Posterior vena cava (tissue), 2 donors: ENCODE measurements at places on chromosomes 7 and 10. TPM values are rescaled to one million over a fixed set of nuclear protein-coding genes. Genes with fewer than 3 reads are reported as not detected.

DNA sequence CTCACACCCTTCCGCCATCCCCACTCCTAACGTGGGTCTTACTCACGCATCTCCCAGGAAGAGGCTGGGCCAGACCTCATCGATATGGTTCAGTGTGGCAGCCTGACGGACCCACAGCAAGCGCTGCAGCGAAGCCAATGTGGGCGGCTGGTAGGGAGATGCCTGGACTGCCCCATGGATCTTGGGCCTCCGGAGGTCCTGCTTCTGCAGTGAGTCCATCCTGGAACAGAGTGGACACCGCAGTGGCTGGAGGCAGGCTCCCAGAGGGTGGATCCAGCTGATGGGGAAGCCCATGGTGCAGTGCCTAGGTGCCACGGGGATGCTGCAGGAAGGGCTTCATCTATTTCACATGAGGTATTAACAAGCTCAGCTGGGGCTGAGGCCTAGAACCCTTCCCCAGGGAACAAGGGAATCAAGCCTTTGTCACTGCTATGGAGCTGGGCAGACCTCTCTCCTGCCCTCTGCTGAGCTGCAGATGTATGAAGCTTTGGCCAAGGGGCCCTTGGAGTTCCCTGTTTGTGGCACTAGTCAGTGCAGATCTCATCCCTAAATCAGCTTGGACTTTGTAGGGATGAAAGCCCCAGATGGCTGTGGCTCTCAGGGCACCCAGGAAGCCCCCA lies 13.7 kb upstream of the SAMD8 start:
- peak; percentile 48 for DNase-seq

GRCh38 chr7:81183326-81183725 lies 264.5 kb upstream of the SEMA3C start:
- no peak for DNase-seq

- DNase-seq, result no peak
These were observed 548.8 kb upstream of the KCND2 start for GRCh38 chr7:119724041-119724792.

DNA sequence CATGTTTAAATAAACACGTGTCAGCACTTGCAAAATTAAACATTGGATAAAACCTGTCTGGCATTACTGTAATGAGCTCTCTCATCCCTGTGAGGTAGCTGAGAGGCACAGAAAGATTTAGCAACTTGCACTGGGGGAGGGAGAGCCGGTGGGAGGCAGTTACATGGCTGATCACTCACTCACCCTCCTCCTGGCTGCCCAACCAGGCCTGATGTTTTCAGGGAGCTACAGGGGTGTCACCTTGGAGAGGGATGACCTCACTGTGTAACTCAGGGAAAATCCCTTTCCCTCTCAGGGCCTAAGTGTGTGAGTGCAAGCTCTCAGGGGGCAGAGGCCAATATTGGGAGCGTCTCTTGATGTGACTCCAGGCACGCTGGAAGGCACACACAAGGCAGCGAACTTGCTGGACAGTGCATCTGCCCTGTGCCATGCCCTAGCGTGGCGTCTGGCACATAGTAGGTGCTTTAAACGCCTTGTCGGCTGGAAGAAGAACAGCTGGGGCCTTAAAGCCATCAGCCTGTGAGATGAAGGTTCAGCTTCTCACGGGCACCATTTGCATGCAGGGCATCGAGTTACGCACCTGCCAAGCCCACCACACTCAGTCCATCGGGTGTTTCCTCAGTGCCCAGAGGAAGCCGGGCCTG lies 51.1 kb downstream of the ELFN1 start:
- DNase-seq, result no peak

DNA sequence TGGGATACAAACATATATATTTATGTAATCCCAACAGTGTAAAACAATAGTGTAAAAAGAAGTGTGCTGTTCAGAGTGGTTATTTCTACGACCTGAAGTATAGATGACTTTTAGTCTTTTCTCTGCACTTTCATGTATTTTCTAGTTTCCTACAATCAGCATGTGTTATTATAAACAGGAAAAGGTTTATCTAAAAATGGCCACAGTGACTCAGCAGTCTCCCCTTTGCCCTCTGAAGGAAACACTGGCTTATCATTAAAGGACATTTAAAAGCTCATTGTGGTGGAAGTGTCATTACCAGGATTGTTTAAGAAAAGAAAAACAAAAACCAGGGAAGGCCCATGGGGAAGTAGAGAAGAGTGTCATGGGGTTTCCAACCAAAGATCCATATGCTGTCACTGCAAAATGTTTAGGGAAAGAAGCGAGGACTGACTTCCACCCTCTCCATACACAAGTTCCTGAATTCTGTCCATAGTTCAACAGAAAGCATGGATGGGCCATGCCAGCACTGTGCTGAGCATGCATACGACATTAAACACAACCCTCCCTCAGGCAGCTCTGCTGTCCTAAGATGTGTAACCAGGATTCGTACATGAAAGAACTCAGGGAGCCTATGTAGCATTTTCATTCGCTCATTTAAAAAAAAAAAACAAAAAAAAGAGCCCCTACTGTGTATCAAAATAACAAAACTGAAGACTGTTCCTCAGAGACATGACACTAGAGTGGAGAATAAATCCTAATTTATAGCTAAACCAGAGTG lies 10.2 kb downstream of the CYREN start:
- no peak for DNase-seq

Gene LRRN3
- 1.3 TPM for total RNA-seq
